ENCODE measurements at places on chromosomes 3 and 15.

DNA sequence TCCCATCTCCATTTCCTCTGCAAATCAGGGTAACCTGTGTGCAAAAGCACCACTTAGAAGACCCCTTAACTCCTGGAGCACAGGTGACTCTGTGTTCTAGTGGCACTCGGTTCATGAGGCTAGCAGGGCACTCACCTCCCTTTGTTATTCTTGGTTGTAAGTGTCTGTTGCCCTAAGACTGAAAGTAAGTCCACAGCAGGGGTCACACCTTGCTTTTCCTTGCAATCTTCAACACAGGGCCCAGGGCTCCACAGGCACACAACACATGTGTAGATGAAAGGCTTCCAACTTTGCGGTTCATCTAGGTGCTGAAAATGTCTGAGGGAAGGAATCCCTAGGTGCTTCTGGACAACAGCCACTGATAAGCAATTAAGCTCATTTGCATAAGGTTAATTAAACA lies 2.9 kb downstream of the RNU6-1 start:
- no peak overlapping the region for H3K27ac ChIP-seq
- H3K27me3 ChIP-seq = peaks cover 69% of the 10 kb centered on the region
- DNase-seq = no peak
- H3K4me3 ChIP-seq = no peak overlapping the region

- no peaks in the 10 kb centered on the region for H3K27me3 ChIP-seq
- H3K4me3 ChIP-seq = no peak overlapping the region
- H3K36me3 ChIP-seq = no peaks in the 10 kb centered on the region
- DNase-seq = no peak
- H3K27ac ChIP-seq = no peak overlapping the region
- no peaks in the 10 kb centered on the region for H3K4me1 ChIP-seq
These were observed 98.7 kb downstream of the KCNMB2 start for GRCh38 chr3:178634975-178635374.

- H3K27ac ChIP-seq = no peak overlapping the region
- no peak overlapping the region for H3K4me3 ChIP-seq
- DNase-seq = no peak
- H3K27me3 ChIP-seq = no peaks in the 10 kb centered on the region
- H3K4me1 ChIP-seq = no peaks in the 10 kb centered on the region
These were observed 421.3 kb downstream of the PYDC2 start for GRCh38 chr3:191882289-191882688.

- peak; percentile 62 for DNase-seq
- H3K27me3 ChIP-seq = no peaks in the 10 kb centered on the region
- H3K27ac ChIP-seq = peak overlapping the region; percentile 95
- H3K4me1 ChIP-seq = peaks cover 36% of the 10 kb centered on the region
- peak overlapping the region; percentile 96 for H3K4me3 ChIP-seq
- peaks cover 45% of the 10 kb centered on the region for H3K36me3 ChIP-seq
These were observed 2.4 kb downstream of the CIB1 start for GRCh38 chr15:90231028-90232017.

- no peaks in the 10 kb centered on the region for H3K4me1 ChIP-seq
- H3K36me3 ChIP-seq = peaks cover 44% of the 10 kb centered on the region
- DNase-seq = no peak
- H3K27me3 ChIP-seq = no peaks in the 10 kb centered on the region
- H3K27ac ChIP-seq = no peak overlapping the region
These were observed 66.4 kb downstream of the ASTE1 start for GRCh38 chr3:130960139-130960795.

GRCh38 chr15:48965972-48966371 lies 2.3 kb upstream of the SHC4 start:
- H3K4me3 ChIP-seq = peak overlapping the region; percentile 73
- H3K27ac ChIP-seq = peak overlapping the region; percentile 75
- peaks cover 4% of the 10 kb centered on the region for H3K36me3 ChIP-seq
- H3K4me1 ChIP-seq = peaks cover 52% of the 10 kb centered on the region
- no peaks in the 10 kb centered on the region for H3K27me3 ChIP-seq
- peak; percentile 57 for DNase-seq

GRCh38 chr3:198088421-198088955 lies 128.5 kb downstream of the LMLN start:
- DNase-seq = no peak
- H3K27me3 ChIP-seq = peaks cover 68% of the 10 kb centered on the region
- no peaks in the 10 kb centered on the region for H3K36me3 ChIP-seq

GRCh38 chr15:100919481-100920405 lies 586 bp downstream of the LRRK1 start:
- H3K36me3 ChIP-seq = no peaks in the 10 kb centered on the region
- peaks cover 15% of the 10 kb centered on the region for H3K4me1 ChIP-seq
- H3K4me3 ChIP-seq = peak overlapping the region; percentile 54
- no peak overlapping the region for H3K27ac ChIP-seq

GRCh38 chr15:28023422-28023821 lies 75.7 kb downstream of the OCA2 start:
- H3K4me1 ChIP-seq = no peaks in the 10 kb centered on the region
- no peaks in the 10 kb centered on the region for H3K27me3 ChIP-seq
- H3K27ac ChIP-seq = no peak overlapping the region

- no peak for DNase-seq
- H3K4me3 ChIP-seq = no peak overlapping the region
- H3K4me1 ChIP-seq = no peaks in the 10 kb centered on the region
- H3K27ac ChIP-seq = no peak overlapping the region
These were observed 97.1 kb upstream of the TNFAIP8L3 start for GRCh38 chr15:51191766-51192165.

DNA sequence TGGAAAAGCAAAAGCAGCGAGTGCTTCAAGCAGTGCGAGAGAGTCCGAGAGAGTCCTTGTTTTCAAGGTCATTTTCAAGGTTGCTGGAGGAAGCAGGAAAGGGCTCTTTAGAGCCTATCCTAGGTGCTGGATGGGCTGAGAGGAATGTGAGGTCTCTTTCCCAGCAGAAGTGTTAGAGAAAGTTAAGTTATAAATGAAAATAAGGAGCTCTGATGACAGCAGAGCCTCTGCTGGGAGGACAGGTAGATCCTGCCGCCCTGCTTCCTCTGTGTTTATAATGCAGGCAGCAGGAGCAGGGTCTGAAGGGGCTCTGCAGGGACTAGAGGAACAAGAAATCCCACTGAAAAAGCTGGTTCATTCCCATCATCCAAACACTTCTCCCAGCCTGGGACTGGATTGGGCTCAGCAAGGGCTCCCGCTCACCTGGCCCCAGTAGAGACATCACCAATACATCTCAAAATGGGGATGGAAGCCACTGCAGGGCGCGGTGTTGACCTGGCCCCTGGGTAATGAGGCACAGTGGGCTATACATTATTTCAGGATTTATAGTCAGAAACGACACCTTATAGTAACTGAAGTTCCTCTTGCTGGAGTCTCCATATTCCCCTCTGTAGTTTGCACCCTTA lies 41.5 kb upstream of the RAB6B start:
- H3K4me1 ChIP-seq = no peaks in the 10 kb centered on the region
- no peaks in the 10 kb centered on the region for H3K36me3 ChIP-seq
- H3K27me3 ChIP-seq = peaks cover 3% of the 10 kb centered on the region

DNA sequence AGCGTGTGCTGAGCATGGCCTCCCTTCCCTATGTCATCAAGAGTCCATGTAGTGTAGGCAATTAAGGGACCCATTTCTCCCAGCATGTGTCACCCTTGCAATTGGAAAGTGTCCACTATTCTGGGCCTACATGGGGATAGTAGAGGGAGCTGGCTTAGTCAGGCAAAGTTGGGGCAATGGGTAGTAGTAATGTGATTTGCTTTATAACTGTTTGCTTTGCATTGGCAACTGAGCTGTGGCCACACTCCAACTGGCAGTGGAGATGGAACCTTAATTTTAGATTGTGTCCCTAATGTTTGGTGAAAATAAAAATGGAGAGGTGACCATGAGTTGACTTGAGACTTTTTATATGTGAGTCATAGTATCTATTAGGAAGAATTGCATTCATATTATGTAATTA lies 97.7 kb upstream of the SAMMSON start:
- no peak overlapping the region for H3K27ac ChIP-seq
- no peaks in the 10 kb centered on the region for H3K27me3 ChIP-seq
- H3K4me1 ChIP-seq = no peaks in the 10 kb centered on the region
- no peak overlapping the region for H3K4me3 ChIP-seq
- H3K36me3 ChIP-seq = no peaks in the 10 kb centered on the region

GRCh38 chr3:56042326-56042951 lies 425.8 kb downstream of the ERC2 start:
- H3K36me3 ChIP-seq = no peaks in the 10 kb centered on the region
- no peak for DNase-seq
- no peak overlapping the region for H3K4me3 ChIP-seq
- H3K27me3 ChIP-seq = no peaks in the 10 kb centered on the region

DNA sequence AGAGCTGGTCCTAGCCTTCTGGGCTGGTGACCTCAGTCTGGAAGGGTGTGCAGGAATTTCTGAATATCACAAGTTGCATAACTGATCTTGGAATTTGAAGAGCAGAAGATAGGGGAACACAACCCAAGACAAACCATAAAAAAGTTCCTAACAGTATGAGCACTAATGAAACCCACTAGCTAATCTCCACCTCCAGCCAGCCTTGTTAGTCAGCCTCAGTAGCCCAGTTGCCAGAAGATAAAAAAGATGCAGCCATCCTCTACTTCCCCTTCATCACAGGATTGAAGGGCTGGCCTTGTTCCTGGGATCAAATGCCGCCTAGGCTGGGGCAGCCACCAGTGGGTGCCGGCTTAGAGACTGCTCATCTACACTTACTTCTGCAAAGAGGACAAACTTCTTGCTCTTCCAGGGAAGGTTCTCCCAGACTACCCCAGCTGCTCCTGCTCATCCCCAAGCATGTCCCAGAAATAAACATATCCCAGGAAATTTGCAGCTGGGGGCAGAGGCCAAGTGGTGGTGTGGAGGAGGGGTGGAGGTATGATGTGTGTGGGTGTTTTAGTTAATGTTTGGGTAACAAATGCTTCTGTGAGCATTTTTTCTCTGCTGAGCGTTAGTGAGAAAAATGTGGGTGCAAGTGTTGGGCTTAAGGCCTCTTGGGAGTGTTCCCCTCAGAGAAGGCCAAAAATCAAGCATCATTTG lies 9.2 kb upstream of the ITGA11 start:
- H3K4me1 ChIP-seq = no peaks in the 10 kb centered on the region
- H3K4me3 ChIP-seq = no peak overlapping the region
- peaks cover 72% of the 10 kb centered on the region for H3K27me3 ChIP-seq
- H3K36me3 ChIP-seq = no peaks in the 10 kb centered on the region

- H3K4me1 ChIP-seq = peaks cover 20% of the 10 kb centered on the region
- no peak overlapping the region for H3K4me3 ChIP-seq
- H3K27me3 ChIP-seq = no peaks in the 10 kb centered on the region
- no peaks in the 10 kb centered on the region for H3K36me3 ChIP-seq
These were observed 173.6 kb upstream of the PROK2 start for GRCh38 chr3:71958533-71958932.

GRCh38 chr3:149575961-149576564 lies 81.8 kb downstream of the WWTR1 start:
- H3K4me3 ChIP-seq = peak overlapping the region; percentile 1
- peak overlapping the region; percentile 5 for H3K27ac ChIP-seq
- H3K36me3 ChIP-seq = peaks cover 5% of the 10 kb centered on the region
- H3K4me1 ChIP-seq = peaks cover 54% of the 10 kb centered on the region
- DNase-seq = peak; percentile 34

DNA sequence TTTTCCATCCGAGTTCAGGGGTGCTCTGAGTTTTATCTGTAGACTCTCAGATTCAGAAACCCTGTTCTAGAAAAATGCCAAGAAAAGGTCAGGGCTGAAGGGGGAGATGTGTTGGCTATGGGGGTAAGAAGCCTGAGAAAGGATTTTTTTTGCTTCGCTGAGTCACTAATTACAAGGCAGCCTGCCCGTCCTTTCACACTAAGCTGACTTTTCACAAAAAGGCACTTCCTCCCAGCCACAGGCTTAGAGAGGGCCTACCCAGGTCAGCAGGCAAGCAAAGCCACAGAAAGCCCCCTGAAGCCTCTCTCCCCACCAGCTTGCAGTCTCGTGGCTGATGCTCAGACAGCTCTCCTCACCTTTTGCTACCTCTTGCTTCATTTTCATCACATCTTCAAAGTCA lies 192.6 kb upstream of the PRICKLE2 start:
- DNase-seq = no peak
- H3K4me3 ChIP-seq = no peak overlapping the region
- no peak overlapping the region for H3K27ac ChIP-seq
- H3K27me3 ChIP-seq = peaks cover 5% of the 10 kb centered on the region
- no peaks in the 10 kb centered on the region for H3K4me1 ChIP-seq

- H3K4me1 ChIP-seq = no peaks in the 10 kb centered on the region
- H3K36me3 ChIP-seq = no peaks in the 10 kb centered on the region
- no peaks in the 10 kb centered on the region for H3K27me3 ChIP-seq
These were observed 83.5 kb upstream of the PRR20G start for GRCh38 chr3:127371334-127371733.

GRCh38 chr15:79496838-79497237 lies 64.7 kb downstream of the MINAR1 start:
- H3K4me1 ChIP-seq = no peaks in the 10 kb centered on the region
- no peaks in the 10 kb centered on the region for H3K36me3 ChIP-seq
- no peak overlapping the region for H3K27ac ChIP-seq
- H3K27me3 ChIP-seq = no peaks in the 10 kb centered on the region

- no peak overlapping the region for H3K4me3 ChIP-seq
- no peak for DNase-seq
- no peak overlapping the region for H3K27ac ChIP-seq
- H3K36me3 ChIP-seq = no peaks in the 10 kb centered on the region
- H3K27me3 ChIP-seq = peaks cover 3% of the 10 kb centered on the region
- H3K4me1 ChIP-seq = no peaks in the 10 kb centered on the region
These were observed 132.7 kb downstream of the MYLK start for GRCh38 chr3:123751433-123751832.

DNA sequence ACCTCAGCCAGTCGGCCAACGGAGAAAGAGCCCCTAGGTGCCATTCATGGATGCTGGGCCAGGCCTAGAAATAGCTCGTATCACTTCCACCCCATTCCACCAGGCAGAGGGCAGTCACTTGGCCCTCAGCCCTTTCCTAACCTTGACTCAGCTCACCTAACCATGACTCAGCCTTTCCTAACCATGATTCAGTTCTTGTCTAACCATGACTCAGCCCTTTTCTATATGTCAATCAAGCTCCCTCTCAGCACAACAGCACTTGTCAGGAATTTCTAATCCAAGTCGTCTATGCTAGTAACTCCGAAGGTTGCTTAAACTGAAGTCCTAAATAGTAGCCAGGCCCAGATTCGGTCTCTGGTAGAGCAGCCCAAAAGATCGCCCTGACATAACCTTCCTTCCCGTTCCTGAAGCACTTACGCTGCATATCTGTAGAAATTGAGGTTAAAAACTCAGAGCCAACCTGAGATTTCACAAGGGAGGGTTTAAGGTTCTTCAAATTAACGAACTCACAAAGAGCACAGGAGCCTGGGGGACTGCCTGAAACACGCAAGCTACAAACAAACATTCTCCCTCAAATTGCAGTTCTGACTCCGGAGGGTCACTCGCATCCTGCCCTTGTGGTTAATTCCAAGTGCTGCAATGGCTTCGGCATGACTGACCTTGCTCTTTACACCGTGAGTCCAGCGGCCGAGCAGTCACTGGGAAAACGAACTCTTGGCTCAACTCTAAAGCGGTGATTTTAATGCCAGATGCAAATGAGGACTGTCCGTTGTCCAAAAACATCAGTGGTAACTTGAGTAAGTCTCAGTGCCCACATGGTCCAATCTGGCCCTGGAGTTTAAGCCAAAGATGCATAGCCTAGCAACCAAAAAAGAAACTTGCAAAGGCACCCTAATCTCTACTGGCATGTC lies 99.9 kb downstream of the ADAMTS17 start:
- no peaks in the 10 kb centered on the region for H3K36me3 ChIP-seq
- no peak overlapping the region for H3K27ac ChIP-seq
- no peak overlapping the region for H3K4me3 ChIP-seq
- no peaks in the 10 kb centered on the region for H3K27me3 ChIP-seq
- no peak for DNase-seq

All from T-helper 2 cell treated with Interferon-gamma antibody and Interleukin-4, amounts not matched to agents 5 μg/mL and 100 μg/mL, for 36 hours (primary cell).